Activated CD8-positive, alpha-beta memory T cell treated with anti-CD3 and anti-CD28 coated beads for 1 hour (primary cell): ENCODE measurements at places on chromosomes 1 and 21.

- no peak for DNase-seq
Measured at GRCh38 chr1:197076585-197076984, 9.5 kb upstream of the F13B start.

DNA sequence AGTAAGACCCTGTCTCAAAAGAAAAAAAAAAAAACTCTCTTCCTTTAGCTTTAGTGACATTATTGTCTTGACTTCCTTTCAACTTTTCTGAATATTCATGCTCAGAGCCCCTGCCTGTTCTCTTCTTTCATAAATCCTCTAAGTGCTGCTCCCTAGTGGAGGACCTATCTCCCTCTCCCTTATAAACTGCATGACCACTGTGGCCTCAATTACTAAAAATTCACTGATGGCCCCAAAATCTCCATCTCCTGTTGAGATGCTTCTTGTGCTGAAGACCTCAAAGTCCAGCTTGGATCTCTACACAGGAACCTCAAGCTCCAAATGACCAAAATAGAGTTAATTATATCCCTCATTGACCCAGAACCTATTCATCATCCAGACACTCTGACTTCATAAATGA, 7.8 kb downstream of the ITLN1 start:
- no peak for DNase-seq

GRCh38 chr21:45006536-45007095, 66.8 kb downstream of the SLX9 start:
- DNase-seq: no peak

DNA sequence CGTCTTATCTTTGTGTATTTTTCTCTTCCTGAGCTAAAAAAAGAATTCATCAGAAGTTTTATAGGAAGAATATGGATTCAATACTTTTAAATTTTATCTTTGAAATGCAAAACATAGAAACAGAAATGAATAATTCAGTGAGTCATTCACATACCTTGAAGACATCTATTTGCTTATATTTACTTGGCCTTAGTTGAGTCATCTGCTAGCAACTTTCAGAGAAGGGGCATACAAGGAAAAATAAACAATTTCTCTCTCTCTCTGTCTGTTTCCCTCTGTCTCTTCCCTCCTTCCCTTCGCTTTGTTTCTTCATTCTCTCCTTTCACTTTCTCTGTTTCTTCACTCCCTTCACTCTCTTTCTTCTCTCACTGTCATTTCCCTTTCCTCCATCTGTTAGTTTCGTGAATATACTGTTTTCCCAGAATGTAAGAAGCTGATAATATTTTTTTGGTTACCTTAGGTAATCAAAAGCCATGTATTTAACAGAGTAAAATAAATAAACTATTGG, 477.2 kb downstream of the BRINP3 start:
- no peak for DNase-seq

- no peak for DNase-seq
Measured at GRCh38 chr1:201460814-201461644, 8.0 kb downstream of the PHLDA3 start.

GRCh38 chr1:92964316-92964715, 3.1 kb upstream of the DIPK1A start:
- no peak for DNase-seq

- no peak for DNase-seq
Measured at GRCh38 chr1:203166192-203166940, 9.3 kb downstream of the MYBPH start.

GRCh38 chr1:173038875-173039554, 11.7 kb downstream of the TNFSF18 start:
- no peak for DNase-seq
